ENCODE measurements at places on chromosomes 11 and 22.

- DNase-seq, result no peak
Measured at GRCh38 chr11:19428206-19429002, 187.7 kb upstream of the E2F8 start.

GRCh38 chr22:22076361-22076760, 93.8 kb upstream of the TOP3B start:
- no peak for DNase-seq

DNA sequence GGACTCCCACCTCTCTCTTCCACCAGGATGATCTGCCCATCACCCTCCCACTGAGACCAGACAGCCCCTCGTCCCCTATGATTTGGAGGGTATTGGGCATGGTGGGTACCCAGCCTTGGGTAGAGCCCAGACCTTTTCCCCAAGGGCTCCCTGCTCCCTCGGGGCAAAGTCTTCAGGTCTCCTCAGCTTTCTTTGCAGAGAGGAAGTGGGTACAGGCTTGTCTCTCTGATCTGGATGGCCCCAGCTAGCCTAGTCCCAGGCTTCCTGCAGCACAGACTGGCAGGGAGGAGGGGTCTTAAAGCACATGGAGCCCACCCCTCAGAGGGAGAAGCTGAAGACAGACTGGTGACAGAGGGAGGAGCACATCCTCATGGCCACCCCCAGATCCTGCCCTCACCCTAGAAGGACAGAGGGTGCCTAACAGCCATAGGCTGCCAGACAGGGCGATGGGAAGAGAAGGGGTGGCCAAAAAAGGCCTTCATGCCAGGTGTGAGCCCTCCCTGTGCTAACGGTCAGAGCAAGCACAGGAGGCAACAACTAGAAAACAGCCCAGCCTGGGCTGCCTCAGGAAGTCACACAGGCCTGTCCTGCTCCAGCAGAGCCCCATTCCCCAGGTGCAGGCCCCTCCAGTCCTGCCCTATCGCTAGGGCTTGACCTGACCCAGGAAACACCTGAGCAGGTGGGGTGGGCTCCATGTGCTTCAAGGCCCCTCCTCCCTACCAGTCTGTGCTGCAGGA, 30.4 kb downstream of the SLC22A12 start:
- DNase-seq, result no peak

GRCh38 chr22:39814899-39815298, 78.7 kb downstream of the ENTHD1 start:
- DNase-seq, result no peak

GRCh38 chr11:101363706-101364275, 220.0 kb downstream of the TRPC6 start:
- no peak for DNase-seq

All from stimulated activated CD4-positive, alpha-beta T cell treated with anti-CD3 and anti-CD28 coated beads, TNF-alpha, amount 100 ng/mL, for 1 hour (primary cell).